Type B pancreatic cell (in vitro differentiated cells): ENCODE measurements at places on chromosomes 3 and 15. TPM values are rescaled to one million over a fixed set of nuclear protein-coding genes. Genes with fewer than 3 reads are reported as not detected.

The GOLGA8N gene
- 1.1 and 3.9 TPM in 2 replicates for total RNA-seq

- no peak for DNase-seq
Observed at GRCh38 chr3:111691293-111691909, 96.3 kb upstream of the ZBED2 start.

- no peak for DNase-seq
Observed at GRCh38 chr3:122101646-122102045, 46.5 kb downstream of the CD86 start.

GRCh38 chr3:109035082-109035481 is 81.4 kb upstream of the GUCA1C start:
- no peak for DNase-seq

DNA sequence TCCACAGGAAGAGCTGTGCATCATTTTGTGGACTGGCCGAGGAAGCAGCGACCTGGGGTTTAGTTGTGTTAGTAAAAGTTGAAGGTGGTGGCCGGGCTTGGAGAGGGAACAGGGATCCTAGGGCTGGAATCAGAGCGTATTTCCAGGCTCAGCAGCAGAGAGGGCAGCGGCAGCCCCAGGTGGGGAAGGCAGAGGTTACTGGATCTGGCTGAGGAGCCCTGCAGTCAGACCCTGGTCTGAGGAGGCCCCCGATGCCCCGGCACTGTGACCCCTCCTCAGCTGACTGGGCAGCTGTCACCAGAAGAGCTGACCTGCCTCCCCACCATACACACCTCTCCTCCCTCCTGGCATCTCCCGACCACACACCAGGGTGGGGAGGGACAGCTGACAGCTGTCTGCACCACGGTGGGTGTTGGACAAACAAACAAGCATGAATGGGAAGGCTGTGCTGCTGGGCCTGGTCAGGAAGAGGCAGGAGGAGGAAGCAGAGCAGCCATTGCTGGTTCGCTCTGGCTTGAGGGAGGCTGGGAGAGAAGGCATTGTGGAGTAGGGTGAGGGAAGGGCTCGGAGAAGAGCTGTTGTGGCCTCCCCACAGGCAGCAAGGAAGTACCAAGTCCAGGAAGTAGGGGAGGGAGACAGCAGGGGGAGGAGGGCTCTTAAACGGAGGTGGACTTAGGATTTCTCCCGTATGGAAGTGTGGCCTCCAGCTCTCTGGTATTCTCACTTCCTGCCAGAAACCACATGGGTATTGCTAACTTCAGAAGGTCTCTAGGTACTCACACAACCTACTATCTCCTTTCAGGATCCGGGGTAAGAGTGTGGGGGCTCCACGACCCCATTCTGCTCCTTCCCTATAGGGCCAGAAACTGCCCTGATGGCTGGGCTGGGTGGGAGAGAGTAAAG is 49.5 kb upstream of the HACD2 start:
- no peak for DNase-seq

- DNase-seq: no peak
Observed at GRCh38 chr3:72308641-72309040, 523.7 kb upstream of the PROK2 start.
